ENCODE measurements at places on chromosomes 1 and 21.

GRCh38 chr1:203425663-203425975 lies 50.0 kb upstream of the PRELP start:
- no peak for DNase-seq

DNA sequence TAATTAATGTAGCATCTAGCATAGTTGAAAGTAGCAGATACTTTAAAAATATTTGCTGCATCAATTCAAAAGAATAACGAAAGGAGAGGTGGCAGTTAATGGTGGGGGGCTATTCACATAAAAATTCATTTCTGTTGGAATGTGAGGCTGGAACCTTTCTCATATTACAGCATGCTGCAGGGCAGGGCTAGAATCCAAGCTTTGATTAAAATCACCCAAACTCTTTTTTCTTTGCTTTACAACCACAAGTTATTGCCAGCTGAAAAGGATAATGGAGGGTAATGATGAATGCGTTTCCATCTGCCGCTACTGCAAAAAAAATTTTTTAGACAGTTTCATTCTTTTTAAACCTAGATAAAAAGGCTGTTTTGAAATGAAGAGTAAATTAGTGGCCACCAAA lies 9.8 kb downstream of the DISP1 start:
- DNase-seq = no peak

DNA sequence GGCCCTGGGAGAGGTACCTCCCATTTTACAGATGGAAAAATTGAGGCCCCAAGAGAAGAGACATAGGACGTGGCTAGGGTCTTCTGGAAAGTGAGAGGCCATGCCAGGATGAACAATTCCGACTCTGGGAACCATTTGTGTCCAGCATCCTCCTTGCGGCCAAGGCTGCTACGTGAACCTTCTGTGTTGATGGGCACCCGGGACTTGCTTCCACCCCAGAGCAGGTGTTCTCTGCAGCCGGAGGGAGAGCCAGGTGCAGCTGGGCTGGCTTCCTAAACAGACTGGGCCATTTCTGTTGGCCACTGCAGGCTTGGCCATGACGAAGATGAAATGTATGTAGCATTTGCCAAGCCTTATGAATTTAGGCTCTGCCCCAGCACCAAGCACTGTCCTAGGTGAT lies 118.9 kb downstream of the PRDM2 start:
- no peak for DNase-seq

GRCh38 chr1:157941939-157942338 lies 51.5 kb upstream of the KIRREL1 start:
- DNase-seq = no peak

DNA sequence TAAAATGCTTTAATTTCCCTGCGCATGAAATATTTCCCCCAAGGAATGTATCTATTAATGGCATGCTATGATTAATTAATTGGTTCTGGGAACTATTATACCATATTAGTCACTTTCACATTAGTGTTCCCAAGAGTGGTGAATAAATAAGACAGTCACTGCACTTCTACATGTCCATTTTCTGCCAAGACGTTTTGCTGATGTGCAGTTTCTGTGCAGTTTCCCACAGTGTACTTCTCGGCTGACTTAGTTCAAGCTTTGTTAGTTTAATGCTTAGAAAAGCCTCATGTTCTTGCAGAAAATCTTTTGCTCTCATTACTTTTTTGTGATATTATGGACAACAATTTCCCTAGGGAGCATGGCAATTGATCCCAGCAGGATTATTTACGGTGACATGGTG lies 1014.5 kb downstream of the BRINP3 start:
- no peak for DNase-seq

GRCh38 chr21:44730028-44730395 lies 18.6 kb upstream of the TSPEAR start:
- DNase-seq = no peak

- no peak for DNase-seq
Measured at GRCh38 chr1:181557313-181557712, 74.0 kb downstream of the CACNA1E start.
